ENCODE measurements at places on chromosomes 5 and 9.

- DNase-seq: peak; percentile 62
Measured at GRCh38 chr5:158431369-158432029, 572.6 kb upstream of the CLINT1 start.

DNA sequence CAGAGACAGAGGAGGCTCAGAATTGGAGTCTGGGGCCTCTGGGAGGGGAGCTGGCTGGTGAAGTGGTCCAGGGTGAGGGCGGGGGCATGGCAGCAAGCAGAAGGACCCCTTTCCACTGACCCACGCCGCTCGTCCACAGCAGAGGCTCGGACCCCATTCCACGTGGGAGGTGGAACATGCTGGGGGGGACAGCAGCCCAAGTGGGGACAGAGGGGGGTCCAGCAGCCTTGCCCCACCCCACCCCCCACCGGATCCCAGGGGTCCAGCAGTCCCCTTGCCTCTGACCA, 25.4 kb upstream of the NKD2 start:
- DNase-seq: no peak

GRCh38 chr5:116686438-116686837, 111.8 kb upstream of the SEMA6A start:
- DNase-seq: no peak

DNA sequence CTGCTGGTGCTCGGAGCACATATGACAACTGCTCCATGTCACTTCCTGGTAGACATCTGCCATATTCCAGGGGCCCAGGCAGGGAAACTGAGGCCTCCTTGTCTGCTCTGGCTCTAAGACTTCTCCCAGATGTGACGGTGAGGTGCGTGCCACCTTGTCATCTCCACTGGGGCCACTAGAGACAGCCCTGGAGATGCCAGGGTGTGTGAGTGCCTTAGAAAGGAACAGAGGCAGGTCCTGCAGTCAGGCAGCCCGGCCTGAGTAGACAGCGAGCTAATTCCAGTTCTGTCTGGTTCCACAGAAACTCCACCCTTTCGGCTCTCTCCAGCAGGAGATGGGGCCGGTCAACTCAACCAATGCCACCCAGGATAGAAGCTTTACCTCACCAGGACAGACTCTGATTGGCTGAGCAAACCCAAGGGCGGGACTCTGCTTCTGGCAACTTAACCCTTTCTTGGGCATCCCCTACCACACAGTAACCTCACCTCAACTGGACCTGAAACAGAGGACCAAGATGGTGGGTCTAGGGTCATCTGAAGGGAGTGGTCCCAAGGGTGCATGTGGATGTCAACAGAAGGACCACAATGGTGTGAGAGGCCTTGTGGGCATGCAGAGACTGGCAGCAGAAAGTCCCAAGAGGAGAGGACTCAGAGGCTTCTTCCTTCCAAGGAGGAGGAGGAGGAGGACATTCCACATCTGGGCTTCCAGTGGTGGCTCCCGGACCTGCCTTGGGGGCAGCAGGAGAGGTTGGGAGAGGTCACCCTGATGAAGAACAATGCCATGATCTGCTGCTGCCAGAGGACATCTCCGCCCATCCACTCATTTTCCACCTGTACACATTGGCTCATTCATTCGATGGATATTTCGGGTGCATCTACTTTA, 77.7 kb downstream of the RGS3 start:
- DNase-seq: peak; percentile 78

- DNase-seq: no peak
Measured at GRCh38 chr5:158233735-158234322, 374.9 kb upstream of the CLINT1 start.

GRCh38 chr9:73515216-73515615, 363.6 kb downstream of the ANXA1 start:
- peak; percentile 55 for DNase-seq

- peak; percentile 87 for DNase-seq
Measured at GRCh38 chr5:10018201-10019069, 231.3 kb downstream of the ATPSCKMT start.

DNA sequence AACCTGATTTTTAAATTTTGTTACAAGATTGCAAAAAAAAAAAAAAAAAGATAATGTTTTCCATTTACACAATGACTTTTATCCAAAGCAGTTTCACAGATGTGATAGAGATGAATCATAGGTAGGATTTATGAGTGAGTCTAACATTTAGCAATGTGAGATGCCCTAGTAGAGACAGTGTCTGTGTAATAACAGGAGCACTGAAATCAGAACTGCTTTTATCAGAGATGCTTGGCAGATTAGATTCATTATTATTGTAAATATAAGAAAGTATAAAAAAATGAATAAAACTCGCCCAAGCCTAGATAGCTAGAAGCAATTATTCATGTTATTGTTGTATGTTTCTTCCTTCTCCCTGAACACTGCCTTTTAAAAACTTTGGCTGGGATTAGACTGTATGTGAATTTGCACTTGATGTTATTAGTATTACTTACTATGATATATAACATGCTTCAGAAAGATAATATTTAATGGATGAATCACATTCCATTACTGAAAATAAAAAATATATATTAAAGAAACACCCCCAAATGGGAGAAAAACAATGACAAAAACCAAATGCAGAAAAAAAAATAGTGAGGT, 567.3 kb upstream of the KLF4 start:
- DNase-seq: peak; percentile 89

DNA sequence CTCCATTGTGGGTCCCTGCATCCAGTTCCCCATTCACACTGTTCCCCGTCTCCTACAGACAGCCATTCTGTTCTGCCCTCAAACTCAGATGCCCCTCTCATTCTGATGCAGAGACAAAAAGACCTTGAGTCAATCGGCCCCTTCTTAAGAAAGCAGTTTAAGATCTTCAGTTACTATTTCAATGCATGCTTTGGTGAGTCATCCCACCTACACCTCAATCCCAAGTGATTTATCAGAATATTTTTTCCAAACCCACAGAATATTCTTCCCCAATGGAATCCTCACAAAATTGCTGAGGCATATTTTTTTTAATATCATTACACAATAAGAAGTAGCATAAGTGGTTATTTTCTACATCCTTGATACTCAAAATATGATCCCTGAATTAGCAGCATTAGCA, 92.4 kb upstream of the SLC1A1 start:
- DNase-seq: peak; percentile 43

GRCh38 chr9:6829536-6829935, 71.8 kb downstream of the KDM4C start:
- DNase-seq: no peak

GRCh38 chr5:127518319-127518621, 830 bp downstream of the PRRC1 start:
- peak; percentile 61 for DNase-seq

DNA sequence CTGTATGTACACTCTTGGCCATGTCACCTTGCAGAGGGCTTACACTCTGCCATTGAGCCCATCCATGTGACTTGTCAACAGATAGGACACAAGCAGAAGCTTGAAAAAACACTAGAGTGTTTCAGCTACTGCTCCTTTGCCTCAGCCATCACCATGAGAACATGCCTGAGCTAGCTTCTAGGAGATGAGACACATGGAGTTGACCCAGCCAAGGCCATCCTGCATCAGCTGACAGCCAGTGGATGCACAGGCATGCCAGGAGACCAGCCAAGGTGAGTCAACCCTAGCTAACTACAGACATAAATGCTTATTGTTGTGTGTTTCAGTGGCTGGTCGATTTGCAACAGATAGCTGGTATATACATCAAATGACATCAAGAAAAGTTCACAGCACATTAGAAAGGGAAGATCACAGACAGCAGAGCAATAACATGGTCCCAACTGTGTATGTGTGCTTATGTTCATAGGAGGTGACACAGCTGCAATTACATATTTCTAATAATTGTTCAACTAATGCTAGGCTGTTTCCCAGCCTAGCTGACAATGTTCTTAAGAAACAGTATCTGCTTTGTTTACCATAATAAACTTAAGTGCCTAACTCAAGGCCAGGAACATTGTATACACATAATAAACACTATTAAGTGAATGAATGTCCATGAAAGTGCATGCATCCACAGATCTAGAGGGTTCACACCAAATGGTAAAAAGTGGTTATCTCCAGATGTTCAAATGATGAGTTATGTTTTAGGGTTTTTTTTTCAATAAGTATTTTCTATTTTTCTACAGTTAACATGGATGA, 105.7 kb downstream of the SPOCK1 start:
- no peak for DNase-seq

DNA sequence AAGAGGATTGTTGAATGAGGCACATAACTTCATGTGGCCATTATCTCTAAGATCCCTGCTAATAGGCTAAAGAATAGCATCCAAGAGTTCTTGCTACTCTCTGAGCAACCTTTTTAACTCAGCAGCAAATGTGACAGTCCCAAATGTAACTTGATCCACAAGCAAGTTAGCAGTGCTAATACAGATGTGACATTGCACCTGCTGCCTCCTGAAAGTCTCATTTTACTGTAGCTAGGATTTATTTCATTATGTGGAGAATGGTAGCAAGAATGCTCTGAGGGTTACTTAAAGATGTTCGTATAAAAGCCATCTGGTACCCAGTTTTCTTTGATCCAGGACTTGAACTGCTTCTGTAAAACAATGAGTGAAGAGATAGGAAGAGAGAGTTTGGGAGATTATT, 45.8 kb downstream of the CDH10 start:
- no peak for DNase-seq
